Muscle of leg (tissue), 16 donors: ENCODE measurements at places on chromosomes 6 and 20.

- peak; percentile 8 for DNase-seq
Measured at GRCh38 chr6:72417759-72418158, 204.1 kb upstream of the KCNQ5 start.

DNA sequence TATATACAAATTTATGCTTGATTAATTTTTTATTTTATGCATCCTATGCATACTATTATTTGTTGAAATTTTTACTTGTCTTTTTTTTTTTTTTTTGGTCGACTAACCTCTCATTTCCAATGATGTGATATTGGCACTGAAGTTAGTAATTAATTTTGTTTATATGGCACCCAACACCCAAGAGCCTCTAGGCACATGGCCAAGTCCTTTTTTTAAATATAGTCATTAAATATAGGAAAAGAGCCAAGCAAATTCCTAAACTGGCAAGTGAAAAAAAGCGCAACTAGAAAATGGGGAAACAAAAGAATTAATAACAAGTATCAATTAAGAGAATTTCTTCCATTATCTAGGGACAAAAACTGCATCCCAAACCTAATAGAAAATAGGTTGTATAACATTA lies 85.5 kb upstream of the HS3ST5 start:
- DNase-seq = no peak

- DNase-seq = no peak
Measured at GRCh38 chr20:60224914-60225313, 266.7 kb downstream of the CDH26 start.

DNA sequence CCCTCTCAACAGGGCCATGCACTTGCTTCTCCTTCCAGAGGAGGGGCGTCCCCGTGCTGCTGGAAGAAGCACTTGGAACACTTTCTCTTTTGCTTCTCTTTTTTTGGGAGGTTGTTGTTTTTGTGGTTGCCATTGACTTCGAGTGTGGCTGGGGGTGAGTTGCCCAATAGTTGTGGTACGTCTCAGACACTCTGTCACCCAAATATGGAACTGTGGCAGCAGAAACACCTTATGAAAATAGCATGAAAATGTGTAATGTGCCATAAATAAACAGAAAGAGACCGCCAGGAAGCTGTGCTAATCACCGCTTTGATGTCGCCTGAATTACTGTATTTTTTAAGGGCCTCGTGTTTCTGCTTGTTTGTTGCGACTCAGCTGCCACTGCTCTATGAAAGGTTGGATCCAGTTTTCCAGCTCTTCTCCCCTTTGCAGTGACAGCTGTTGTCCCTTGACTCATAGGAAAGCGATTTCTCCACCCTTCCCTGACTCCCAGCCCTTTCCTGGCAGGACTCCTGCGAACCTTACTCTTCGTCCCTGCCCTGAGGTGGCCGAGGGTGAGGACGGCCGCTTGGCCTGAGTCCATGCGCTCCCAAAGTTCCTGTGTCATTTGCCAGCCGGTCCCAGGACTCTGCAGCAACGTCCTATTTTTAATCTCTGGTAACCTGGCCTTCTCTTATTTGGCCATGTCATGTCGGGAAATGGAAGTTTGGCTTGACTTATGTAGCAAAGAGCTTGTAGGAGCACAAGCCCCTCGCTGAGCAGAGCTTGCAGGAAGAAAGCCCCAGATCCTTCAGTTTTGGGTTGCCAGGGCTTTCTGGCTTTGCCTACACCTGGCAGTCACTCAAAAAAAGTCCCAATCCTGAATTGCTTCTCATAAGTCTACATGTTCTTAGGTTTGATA lies 694.6 kb downstream of the QKI start:
- DNase-seq = peak; percentile 93

GRCh38 chr6:77292564-77293546 lies 170.4 kb downstream of the HTR1B start:
- no peak for DNase-seq

DNA sequence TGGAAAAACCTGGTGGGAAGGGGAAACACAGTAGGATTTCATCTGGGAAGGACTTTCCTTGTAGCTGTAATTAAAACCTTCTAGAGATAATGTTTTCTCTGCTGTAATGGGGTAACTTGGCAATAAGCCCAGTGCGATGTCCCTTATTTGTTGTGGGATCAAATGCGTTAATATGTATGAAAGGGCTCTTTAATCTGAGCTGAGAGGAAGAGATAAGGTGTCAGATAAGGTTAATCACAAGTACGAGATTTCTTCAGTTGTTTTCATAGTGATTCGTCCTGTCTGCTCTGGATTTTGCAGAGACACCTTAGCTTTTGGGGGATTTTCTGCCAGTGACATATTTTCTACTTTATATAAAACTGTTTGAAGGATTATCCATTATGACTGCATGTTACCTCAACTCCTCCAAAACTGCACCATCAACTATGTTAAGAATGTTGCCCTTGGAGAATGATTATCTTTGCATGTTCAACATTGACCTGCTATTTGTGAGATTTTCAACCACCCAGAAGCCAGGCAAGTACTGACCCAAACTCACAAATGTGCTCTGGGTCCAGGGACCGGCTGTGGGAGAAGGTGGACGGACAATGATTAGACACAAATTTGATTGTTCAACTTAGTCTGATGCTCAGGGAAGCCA lies 21.2 kb upstream of the ELOVL5 start:
- DNase-seq = no peak

DNA sequence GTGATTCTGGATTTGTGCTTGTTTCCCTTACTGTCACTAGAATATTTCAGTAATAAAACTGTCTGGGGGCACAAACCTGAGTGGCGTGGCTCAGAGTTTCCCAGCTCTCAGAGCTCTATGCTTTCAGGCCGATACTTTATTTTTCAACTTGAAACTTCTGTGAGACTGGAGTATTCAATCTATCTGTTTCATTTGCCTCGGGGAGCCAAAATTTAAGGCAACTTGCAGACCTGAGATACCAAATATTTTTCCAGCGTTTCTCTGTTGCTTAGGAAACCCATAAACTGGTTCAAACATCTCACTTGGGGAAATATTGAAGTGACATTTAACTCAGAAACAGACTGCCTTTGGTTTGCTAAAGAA lies 74.7 kb downstream of the SOBP start:
- DNase-seq = peak; percentile 82

GRCh38 chr20:36385503-36385902 lies 79.4 kb downstream of the DLGAP4 start:
- DNase-seq = no peak

- DNase-seq = no peak
Measured at GRCh38 chr6:1825926-1826325, 216.2 kb downstream of the FOXC1 start.

DNA sequence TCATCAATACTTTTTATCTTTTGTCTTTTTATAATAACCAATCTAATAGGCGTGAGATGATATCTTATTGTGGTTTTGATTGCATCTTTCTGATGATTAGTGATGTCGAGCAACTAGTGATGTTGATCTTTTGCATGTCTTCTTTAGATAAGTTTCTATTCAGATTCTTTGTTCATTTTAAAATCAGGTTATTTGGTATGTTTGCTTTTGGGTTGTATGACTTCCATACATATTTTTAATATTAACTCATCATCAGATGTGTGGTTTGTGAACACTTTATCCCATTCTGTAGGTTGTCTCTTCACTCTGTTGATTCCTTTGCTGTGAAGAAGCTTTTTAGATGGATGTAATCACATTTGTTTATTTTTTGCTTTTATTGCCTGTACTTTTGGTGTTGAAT lies 295.8 kb downstream of the BCKDHB start:
- DNase-seq = no peak

GRCh38 chr6:158908606-158909005 lies 89.4 kb upstream of the EZR start:
- no peak for DNase-seq
